Lung (tissue), 17 donors: ENCODE measurements at places on chromosomes 12 and 14. TPM values are rescaled to one million over a fixed set of nuclear protein-coding genes. Genes with fewer than 3 reads are reported as not detected.

MAP3K9 gene
- 3.1 TPM for polyA plus RNA-seq

TAS2R7 gene
- polyA plus RNA-seq, result not detected

PAPLN gene
- polyA plus RNA-seq, result 2.9 TPM

SMARCD1 gene
- polyA plus RNA-seq, result 26.6 TPM

EFS gene
- 7.3 TPM for polyA plus RNA-seq

CACNB3 gene
- 8.3 TPM for polyA plus RNA-seq

DNA sequence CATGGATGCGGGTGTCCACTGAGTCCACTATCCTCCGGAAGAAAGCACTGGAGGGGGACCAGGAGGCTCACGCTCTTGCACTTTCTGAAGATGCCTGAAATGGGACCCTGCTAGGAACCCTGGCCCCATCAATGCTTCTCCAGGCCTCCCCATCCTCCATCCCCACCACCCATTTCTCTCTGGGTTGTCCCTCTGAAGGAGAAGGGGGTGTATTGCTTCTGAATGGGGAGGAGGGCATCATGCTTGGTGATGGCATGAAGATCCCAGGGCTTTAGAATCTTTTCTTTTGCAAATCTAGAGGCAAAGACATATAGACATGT, 681 bp upstream of the JPH4 start:
- DNase-seq, result no peak

DNA sequence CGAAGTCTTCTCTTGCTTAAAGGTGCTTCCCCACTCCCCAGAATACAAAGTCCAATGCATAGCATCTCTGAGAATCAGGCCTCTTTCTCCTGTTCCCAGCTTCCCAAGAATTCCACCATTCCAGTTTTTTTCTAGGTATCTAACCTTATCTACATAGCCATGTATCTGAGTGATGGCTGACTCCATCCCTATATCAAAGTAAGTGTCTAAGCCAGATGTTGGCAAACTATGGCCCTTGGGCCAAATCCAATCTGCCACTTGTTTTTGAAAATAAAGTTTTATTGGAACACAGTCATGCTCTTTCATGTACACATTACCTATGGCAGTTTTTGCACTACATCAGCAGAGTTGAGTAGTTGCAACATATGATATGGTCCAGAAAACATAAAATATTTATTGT, 129.6 kb downstream of the LLPH start:
- DNase-seq, result no peak

DNA sequence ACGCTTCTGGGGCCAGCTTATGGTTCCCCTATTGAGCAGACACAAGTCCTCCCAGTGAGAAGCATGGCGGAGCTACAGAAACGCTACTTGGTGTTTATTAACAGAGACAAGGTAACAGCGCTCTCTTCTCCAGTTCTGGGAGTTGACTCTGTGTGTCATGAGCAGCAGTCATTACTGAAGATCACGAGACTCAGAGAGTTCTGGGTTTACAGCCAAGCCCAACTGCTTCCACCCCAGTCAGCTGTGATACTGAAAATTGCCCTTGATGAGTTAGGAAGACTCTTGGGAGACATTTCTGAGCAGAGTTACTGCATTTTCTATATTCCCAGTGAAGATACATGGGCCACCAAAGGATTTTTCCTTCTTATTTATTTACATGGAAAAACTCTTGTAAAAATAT, 48.6 kb downstream of the CFAP251 start:
- DNase-seq, result no peak

GRCh38 chr14:101442451-101442850, 118.8 kb upstream of the DIO3 start:
- no peak for DNase-seq

DNA sequence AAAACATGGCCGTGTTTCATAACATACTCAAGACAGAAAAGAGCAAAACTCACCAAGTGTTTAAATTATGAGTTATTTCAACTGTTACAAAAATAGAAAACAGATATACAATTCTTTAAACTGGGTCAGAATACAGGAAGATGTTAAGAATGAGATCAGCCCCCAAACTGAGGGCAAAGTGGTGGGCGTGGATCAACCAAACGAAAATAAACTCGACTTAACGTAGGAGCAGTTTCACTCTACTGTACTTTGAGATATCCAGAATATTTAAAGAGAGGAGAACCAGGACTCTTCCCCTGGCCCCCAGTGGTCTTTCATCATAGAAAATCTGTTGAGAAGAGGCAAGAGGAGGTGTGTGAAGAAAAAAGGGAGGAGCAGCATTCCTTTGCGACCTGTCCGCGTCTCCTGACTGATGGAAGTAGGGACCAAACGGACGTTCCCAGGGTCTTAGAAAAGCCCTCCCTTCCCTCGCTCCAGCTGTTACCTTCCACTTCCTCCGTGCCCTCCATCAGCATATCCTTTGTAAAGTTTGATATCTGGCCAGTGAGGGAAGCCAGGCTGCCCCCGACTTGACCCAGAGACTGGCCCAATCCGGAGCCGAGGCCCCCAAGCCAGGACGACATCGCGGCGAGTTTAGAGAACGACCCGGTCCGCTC, 668 bp downstream of the TRIP11 start:
- peak; percentile 83 for DNase-seq

DNA sequence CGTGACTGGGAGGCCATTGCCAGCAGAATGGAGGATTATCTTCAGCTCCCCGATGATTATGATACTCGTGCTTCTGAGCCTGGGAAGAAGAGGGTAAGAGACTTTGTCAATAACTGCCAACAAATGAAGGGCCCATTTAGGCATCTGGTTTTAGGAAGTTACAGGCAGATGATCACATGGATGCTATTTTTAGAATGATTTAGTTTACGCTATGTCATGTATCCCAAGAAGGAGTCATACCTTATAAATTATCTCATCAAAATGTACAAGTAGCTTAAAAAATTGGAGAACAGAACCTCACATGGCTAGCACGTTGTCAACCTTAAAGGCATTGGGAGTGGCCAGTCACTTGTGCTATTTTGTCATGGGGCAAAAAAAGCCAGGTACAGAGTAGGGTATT, 46.7 kb downstream of the PROX2 start:
- DNase-seq, result no peak

- peak; percentile 90 for DNase-seq
Observed at GRCh38 chr14:103520657-103521437, 1.8 kb downstream of the CKB start.
